ENCODE measurements at places on chromosomes 6 and 20. TPM values are rescaled to one million over a fixed set of nuclear protein-coding genes. Genes with fewer than 3 reads are reported as not detected.

The OPRM1 gene
- 1.7 TPM for total RNA-seq

The VSTM2L gene
- 39.6 TPM for total RNA-seq

The SALL4 gene
- 0.16 TPM for total RNA-seq

The ENPP1 gene
- 0.47 TPM for total RNA-seq

The DST gene
- total RNA-seq = 329 TPM

The GHRH gene
- total RNA-seq = not detected

The NHLRC1 gene
- total RNA-seq = 2.8 TPM

The TPD52L1 gene
- total RNA-seq = 1.4 TPM

The FKBP1C gene
- total RNA-seq = 0.31 TPM

The SLPI gene
- total RNA-seq = not detected
